ENCODE measurements at places on chromosomes 1 and 21.

- DNase-seq, result no peak
Observed at GRCh38 chr1:38507563-38507962, 352.0 kb downstream of the RRAGC start.

- DNase-seq, result no peak
Observed at GRCh38 chr1:217153361-217153760, 430.1 kb upstream of the ESRRG start.

- no peak for DNase-seq
Observed at GRCh38 chr1:154241703-154242351, 21.1 kb downstream of the UBAP2L start.

DNA sequence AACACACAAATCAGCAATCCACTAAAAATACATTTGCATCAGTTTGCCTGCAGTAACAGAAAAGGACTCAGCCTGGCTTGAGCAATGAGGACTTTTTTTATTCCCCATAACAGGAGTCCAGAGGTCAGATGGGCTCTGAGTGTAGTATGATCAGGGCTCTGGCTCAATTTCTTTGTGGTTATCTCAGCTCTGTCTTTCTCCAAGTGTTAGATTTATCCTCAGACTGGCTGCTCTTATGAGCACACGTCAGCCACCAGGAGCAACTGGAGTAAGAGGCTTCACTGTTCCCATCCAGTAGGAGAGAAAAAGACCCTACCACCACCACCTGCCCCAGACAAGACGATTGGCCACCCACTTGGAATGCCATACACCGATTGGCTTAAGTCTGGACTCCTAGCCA lies 36.2 kb upstream of the KLHDC7A start:
- no peak for DNase-seq

- DNase-seq, result no peak
Observed at GRCh38 chr1:180571060-180571831, 12.5 kb downstream of the OVAAL start.

GRCh38 chr21:32315511-32316281 lies 17.0 kb downstream of the MRAP start:
- no peak for DNase-seq

GRCh38 chr1:48469616-48470480 lies 2.2 kb downstream of the SPATA6 start:
- no peak for DNase-seq

DNA sequence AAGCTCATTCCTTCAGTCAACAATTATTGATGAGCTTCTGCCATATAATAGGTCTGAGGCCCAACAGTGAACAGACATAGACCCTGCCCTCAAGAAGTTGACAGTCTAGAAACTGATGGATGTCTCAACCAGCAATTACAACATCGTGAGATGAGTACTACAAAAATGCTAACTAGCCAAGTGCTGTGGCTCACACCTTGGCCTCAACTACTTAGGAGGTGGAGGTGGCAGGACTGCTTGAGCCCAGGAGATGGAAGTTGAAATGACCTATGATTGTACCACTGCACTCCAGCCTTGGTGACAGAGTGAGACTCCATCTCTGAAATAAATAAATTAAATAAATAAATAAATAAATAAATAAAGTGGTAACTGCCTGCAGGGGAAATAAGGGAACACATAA lies 11.7 kb upstream of the PTP4A2 start:
- no peak for DNase-seq

DNA sequence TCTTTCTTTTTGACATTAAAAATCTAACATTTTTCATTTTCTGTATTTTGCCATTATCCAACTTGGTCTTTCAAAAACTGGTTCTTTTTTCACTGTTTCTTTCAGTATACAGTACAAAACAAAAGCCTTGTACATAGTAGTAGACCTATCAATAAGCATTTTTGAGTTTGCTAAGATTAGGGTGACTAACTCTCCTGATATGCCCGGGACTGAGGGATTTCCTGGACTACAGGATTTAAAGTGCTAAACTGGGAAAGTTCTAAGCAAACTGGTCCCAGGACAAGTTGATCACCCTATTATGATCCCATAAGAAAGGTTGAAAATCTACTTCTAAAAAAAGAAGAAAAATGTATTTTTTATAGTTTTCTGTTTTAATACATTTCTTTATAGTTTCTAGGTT lies 120.9 kb downstream of the USP25 start:
- DNase-seq, result no peak

- no peak for DNase-seq
Observed at GRCh38 chr1:192147221-192147620, 11.0 kb upstream of the RGS18 start.

DNA sequence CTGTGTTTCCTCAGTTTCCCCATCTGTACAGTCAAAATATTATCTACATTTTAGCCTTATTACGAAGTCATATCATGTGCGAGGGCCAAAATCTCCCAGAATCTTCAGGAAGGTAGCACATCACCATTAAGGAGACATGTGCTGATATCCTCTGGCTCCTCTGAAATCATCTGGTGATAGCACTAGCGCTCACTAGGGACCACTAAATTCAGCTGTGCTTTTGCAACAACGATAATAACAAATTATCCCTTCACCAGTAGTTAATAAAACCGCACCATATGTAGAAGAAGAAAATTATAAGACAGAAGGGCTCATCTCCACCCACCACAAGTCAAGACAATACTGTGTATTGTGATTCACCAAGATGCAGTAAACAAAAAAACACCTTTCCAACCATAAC lies 53.3 kb downstream of the TIAM1 start:
- DNase-seq, result no peak

DNA sequence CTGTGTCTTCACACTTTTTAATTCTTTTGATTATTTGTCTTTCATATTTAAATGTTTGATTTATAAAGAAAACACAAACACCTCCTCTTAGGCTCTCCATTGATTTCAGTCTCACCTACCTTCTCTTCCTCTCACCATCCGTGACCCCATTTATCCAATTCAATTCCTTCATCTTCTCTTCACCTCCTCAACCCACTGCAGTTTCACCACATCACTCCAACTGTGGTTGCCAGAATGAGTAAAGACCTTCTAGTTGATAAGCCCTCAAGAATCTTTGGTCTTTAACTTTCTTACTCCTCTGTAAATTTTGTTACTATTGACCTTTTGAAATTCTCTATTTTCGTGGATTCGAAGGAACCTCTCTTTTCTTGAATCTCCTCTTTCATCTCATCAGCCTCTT lies 260.7 kb downstream of the CHRM3 start:
- no peak for DNase-seq

- no peak for DNase-seq
Observed at GRCh38 chr21:46318464-46318845, 5.2 kb downstream of the C21orf58 start.

- DNase-seq, result no peak
Observed at GRCh38 chr1:174998569-174999215, 1.1 kb upstream of the CACYBP start.

DNA sequence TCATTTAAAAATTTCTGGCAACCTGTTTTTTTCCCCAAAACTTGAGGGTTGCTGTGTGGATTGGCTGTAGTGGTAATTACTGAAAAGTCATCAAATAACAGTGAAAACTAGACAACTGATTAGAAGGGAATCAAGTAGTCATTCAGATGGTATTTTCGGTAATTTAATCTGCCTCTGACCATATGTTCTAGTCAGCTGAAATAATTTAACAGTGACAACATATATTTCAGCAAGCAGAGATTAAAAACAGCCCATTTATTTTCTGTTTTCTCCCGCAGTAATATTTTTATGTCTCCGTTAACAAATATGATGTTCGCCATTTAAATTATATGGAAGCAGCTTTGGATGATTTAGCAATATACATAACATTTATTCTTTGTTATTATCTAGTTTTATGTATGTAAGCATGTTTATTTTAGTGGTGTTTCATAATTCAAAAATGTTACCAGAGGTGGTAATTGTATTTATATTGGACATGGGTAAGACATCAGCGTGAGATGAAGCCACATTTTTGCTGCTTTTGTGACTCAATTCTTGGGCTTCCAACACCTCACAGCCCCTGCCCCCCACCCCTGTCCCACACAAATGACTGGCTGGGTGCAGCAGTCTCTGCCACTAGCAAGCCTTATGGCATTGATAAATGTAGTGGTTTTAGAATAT lies 104.4 kb downstream of the GALNT2 start:
- no peak for DNase-seq

All from stimulated activated CD4-positive, alpha-beta T cell treated with anti-CD3 and anti-CD28 coated beads, Interleukin-1b, Interleukin-23, amount 100 ng/mL, for 1 hour (primary cell).